Endothelial cell of umbilical vein (primary cell): ENCODE measurements at places on chromosomes 1 and 21. TPM values are rescaled to one million over a fixed set of nuclear protein-coding genes. Genes with fewer than 3 reads are reported as not detected.

DNA sequence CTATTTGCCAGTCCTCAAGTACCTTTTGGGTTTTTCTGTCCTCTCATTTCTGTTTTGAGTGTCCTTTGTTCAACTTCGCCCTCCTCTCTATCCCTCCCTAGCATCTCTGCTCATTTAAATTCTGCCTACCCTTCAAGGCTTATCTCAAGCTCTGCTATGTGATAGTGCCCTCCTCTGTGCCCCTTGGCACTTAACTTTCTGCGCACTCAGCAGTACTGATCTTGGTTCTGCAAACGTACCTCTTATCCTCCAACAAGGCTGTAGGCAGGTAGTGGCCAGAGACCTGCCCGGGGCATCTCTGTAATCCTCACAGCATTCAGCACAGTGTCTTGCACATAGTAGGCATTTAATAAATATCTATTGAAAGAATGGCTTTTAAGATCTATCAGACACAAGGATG is 5.3 kb upstream of the IL20 start:
- DNase-seq, result no peak
- no peak overlapping the region for H3K27ac ChIP-seq
- H3K36me3 ChIP-seq, result no peaks in the 10 kb centered on the region
- H3K4me1 ChIP-seq, result no peaks in the 10 kb centered on the region

GRCh38 chr1:218666263-218666662 is 321.1 kb downstream of the TGFB2 start:
- H3K4me1 ChIP-seq, result peaks cover 2% of the 10 kb centered on the region
- H3K27ac ChIP-seq, result no peak overlapping the region
- no peaks in the 10 kb centered on the region for H3K27me3 ChIP-seq

GRCh38 chr1:226732856-226733291 is 6.2 kb downstream of the ITPKB start:
- no peak overlapping the region for H3K4me3 ChIP-seq
- no peak for DNase-seq
- H3K27ac ChIP-seq, result no peak overlapping the region
- no peaks in the 10 kb centered on the region for H3K27me3 ChIP-seq
- H3K36me3 ChIP-seq, result peaks cover 5% of the 10 kb centered on the region

GRCh38 chr1:201254625-201255478 is 28.5 kb upstream of the PKP1 start:
- DNase-seq, result peak; percentile 33
- H3K36me3 ChIP-seq, result no peaks in the 10 kb centered on the region
- no peak overlapping the region for H3K27ac ChIP-seq
- no peaks in the 10 kb centered on the region for H3K4me1 ChIP-seq
- peaks cover 2% of the 10 kb centered on the region for H3K27me3 ChIP-seq
- H3K4me3 ChIP-seq, result no peak overlapping the region

DNA sequence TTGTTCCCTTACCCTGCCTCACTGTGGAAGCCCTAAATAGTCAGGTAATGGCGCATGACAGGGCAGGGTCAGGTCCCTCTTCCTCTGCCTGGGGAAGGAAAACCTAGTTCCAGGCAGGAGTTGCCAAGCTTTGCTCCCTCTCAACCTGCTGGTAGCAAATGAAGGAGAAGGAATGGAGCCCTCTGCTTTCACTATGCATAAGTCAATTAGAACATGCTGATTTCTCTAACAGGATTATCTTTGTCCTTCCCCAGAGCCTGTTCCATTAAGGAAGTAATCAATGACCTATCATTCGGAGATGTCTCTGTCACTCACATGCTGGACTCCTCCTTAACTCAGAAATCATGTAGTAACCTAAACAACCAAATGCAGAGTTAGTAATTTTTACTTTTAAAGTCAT is 161.8 kb upstream of the NFIA start:
- H3K4me3 ChIP-seq, result no peak overlapping the region
- H3K36me3 ChIP-seq, result no peaks in the 10 kb centered on the region
- DNase-seq, result no peak
- no peak overlapping the region for H3K27ac ChIP-seq
- H3K27me3 ChIP-seq, result no peaks in the 10 kb centered on the region

DNA sequence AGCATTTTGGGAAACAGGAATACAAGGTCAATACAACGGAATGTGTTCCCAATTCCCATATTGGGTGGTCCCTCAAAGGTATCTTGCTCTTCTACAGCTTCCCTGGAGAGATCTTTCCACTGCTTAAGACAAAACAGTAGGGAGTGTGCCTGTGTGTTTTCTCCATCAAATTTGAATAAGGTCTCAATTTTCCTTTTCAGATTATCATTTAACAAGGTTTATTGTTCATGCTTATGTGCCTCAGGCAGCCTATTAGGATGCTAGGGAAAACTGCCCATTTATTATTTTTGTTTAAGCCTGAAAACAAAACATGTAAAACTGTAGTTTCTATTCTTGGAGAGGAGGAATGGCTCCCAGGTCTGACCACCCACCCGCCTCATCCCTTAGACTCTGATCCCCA is 622.7 kb downstream of the LMO4 start:
- H3K4me1 ChIP-seq, result peaks cover 3% of the 10 kb centered on the region
- no peak overlapping the region for H3K27ac ChIP-seq
- H3K27me3 ChIP-seq, result no peaks in the 10 kb centered on the region
- H3K36me3 ChIP-seq, result no peaks in the 10 kb centered on the region

- H3K4me3 ChIP-seq, result no peak overlapping the region
- no peak overlapping the region for H3K27ac ChIP-seq
- H3K36me3 ChIP-seq, result peaks cover 8% of the 10 kb centered on the region
- H3K27me3 ChIP-seq, result no peaks in the 10 kb centered on the region
- H3K4me1 ChIP-seq, result peaks cover 14% of the 10 kb centered on the region
Observed at GRCh38 chr21:45284456-45284741, 3.3 kb downstream of the POFUT2 start.

- H3K4me3 ChIP-seq, result no peak overlapping the region
- DNase-seq, result no peak
- H3K27me3 ChIP-seq, result no peaks in the 10 kb centered on the region
- peaks cover 3% of the 10 kb centered on the region for H3K36me3 ChIP-seq
Observed at GRCh38 chr1:229440851-229441537, 7.1 kb upstream of the ACTA1 start.

GRCh38 chr1:53728702-53729455 is 10.1 kb downstream of the GLIS1 start:
- no peaks in the 10 kb centered on the region for H3K4me1 ChIP-seq
- no peak overlapping the region for H3K4me3 ChIP-seq
- no peaks in the 10 kb centered on the region for H3K36me3 ChIP-seq
- DNase-seq, result no peak
- H3K27me3 ChIP-seq, result peaks cover 14% of the 10 kb centered on the region
- H3K27ac ChIP-seq, result no peak overlapping the region

- H3K4me3 ChIP-seq, result no peak overlapping the region
- DNase-seq, result peak; percentile 43
- no peak overlapping the region for H3K27ac ChIP-seq
- H3K4me1 ChIP-seq, result no peaks in the 10 kb centered on the region
Observed at GRCh38 chr1:22341791-22342605, 109.7 kb upstream of the ZBTB40 start.

- H3K4me1 ChIP-seq, result peaks cover 22% of the 10 kb centered on the region
- H3K27me3 ChIP-seq, result no peaks in the 10 kb centered on the region
- peaks cover 38% of the 10 kb centered on the region for H3K36me3 ChIP-seq
- H3K4me3 ChIP-seq, result no peak overlapping the region
- DNase-seq, result no peak
- H3K27ac ChIP-seq, result no peak overlapping the region
Observed at GRCh38 chr1:206447792-206448191, 22.5 kb upstream of the IKBKE start.

GRCh38 chr1:157438613-157439012 is 113.7 kb downstream of the FCRL5 start:
- no peaks in the 10 kb centered on the region for H3K27me3 ChIP-seq
- H3K4me3 ChIP-seq, result no peak overlapping the region
- no peak overlapping the region for H3K27ac ChIP-seq
- no peaks in the 10 kb centered on the region for H3K36me3 ChIP-seq

GRCh38 chr1:15522551-15522950 is 1.5 kb downstream of the CASP9 start:
- H3K27ac ChIP-seq, result no peak overlapping the region
- no peaks in the 10 kb centered on the region for H3K36me3 ChIP-seq
- no peak overlapping the region for H3K4me3 ChIP-seq
- DNase-seq, result no peak
- no peaks in the 10 kb centered on the region for H3K27me3 ChIP-seq
- H3K4me1 ChIP-seq, result peaks cover 21% of the 10 kb centered on the region

DNA sequence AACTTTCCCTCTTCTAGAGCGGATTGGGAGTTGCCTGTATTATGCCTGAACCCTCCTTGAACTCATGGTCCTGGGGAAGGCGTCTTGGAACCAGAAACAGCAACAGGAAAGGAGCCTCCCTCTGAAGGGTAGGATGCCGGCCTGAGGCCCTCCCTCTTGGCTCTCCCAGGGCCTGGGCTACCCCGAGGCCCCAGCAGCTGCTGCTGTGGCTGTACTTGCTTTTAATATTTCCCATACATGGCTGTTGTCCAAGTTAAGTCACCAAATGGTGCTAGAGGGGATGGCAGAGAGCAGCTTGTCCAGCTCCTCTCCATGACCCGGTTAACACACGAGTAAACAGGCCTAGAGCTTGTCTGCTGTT is 10.5 kb downstream of the CHRNB2 start:
- H3K4me3 ChIP-seq, result no peak overlapping the region
- H3K27me3 ChIP-seq, result no peaks in the 10 kb centered on the region
- peaks cover 28% of the 10 kb centered on the region for H3K36me3 ChIP-seq
- H3K4me1 ChIP-seq, result peaks cover 3% of the 10 kb centered on the region

- H3K4me1 ChIP-seq, result peaks cover 8% of the 10 kb centered on the region
- peak overlapping the region; percentile 56 for H3K4me3 ChIP-seq
- DNase-seq, result peak; percentile 83
- no peaks in the 10 kb centered on the region for H3K36me3 ChIP-seq
Observed at GRCh38 chr1:7953850-7954609, 7.5 kb upstream of the PARK7 start.

DNA sequence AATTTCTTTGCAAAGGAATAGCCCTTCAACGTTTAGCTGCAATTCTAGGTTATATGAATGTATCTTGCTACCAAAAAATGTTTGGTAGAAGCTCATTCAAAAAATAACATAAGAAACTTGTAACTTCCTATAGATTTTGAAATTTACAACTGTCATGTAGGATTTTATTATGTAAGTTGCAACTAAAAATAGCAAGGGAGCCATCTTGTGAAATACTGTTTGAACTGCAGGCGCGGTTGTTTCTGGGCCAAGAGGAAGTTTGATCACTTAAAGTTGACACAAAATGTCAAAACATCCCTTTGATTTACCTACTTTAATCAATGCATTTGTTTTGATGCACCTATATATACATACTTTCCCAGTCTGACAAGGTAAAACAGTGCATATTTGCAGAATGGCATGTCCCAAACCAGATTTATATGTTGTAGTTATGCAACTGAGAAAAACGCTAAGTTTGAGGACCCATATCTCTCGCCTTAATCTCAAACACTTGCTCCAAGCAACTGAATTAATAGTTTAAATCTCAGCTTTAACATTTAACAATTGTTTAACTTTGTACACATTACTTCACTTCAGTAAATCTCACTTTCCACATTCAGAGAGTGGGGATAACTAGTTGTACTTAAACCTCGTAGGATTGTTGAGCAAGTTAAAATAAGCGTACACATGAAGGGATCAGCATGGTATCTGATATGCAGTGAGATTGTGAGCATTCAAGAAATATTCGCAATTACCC is 63.9 kb downstream of the KCNK2 start:
- H3K27me3 ChIP-seq, result no peaks in the 10 kb centered on the region
- H3K27ac ChIP-seq, result no peak overlapping the region
- no peaks in the 10 kb centered on the region for H3K36me3 ChIP-seq
- H3K4me3 ChIP-seq, result no peak overlapping the region
- H3K4me1 ChIP-seq, result no peaks in the 10 kb centered on the region
- DNase-seq, result peak; percentile 55

GRCh38 chr1:117591252-117591651 is 14.6 kb upstream of the TENT5C start:
- DNase-seq, result no peak
- no peak overlapping the region for H3K27ac ChIP-seq
- no peaks in the 10 kb centered on the region for H3K4me1 ChIP-seq
- no peak overlapping the region for H3K4me3 ChIP-seq
- no peaks in the 10 kb centered on the region for H3K27me3 ChIP-seq

DNA sequence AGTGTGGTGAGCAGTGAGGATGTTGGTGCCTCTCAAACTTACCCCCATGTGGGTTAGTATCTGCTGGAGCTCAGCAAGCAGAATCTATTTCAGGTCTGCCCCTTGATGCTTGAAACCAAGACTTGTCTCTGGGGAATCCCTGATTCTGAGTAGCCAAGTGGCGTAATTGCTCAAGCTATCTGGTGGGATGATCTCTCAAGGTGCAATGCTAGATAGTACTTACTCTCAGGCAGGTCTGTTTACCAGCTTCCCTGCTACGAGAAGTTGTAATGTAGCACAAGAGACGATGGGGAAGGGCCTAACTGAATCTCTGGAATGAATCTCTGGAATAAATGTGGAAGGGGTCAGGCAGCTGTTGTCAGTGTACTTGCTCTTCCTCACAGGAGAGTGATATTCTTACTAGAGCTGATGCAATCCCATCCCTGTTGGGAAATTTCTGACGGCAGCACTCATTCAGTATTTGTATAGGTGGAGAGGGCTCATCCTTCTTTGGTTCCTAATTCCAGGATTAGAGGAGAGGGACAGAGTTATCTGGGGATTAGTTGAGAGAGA is 65.4 kb downstream of the MACF1 start:
- H3K27ac ChIP-seq, result no peak overlapping the region
- H3K4me3 ChIP-seq, result no peak overlapping the region
- DNase-seq, result no peak
- H3K36me3 ChIP-seq, result peaks cover 4% of the 10 kb centered on the region
- peaks cover 22% of the 10 kb centered on the region for H3K4me1 ChIP-seq

The OR2T35 gene
- polyA plus RNA-seq, result not detected in 2 replicates

The AIRE gene
- polyA plus RNA-seq, result 0.04 and 0.05 TPM in 2 replicates

The ETV3 gene
- 5.9 and 6.8 TPM in 2 replicates for polyA plus RNA-seq

The TMEM53 gene
- polyA plus RNA-seq, result 16.5 and 24.7 TPM in 2 replicates

The SGIP1 gene
- polyA plus RNA-seq, result 30.4 and 30.9 TPM in 2 replicates

The CTSK gene
- 18.5 and 20.3 TPM in 2 replicates for polyA plus RNA-seq

The SPATA45 gene
- not detected in 2 replicates for polyA plus RNA-seq

The CLDN19 gene
- polyA plus RNA-seq, result not detected in 2 replicates

The CD101 gene
- 0.04 and 0.48 TPM in 2 replicates for polyA plus RNA-seq

The BCL2L15 gene
- 0.28 and 0.40 TPM in 2 replicates for polyA plus RNA-seq

The GPR61 gene
- not detected in 2 replicates for polyA plus RNA-seq

The TDRD10 gene
- 8.6 and 9.1 TPM in 2 replicates for polyA plus RNA-seq

The PGLYRP3 gene
- polyA plus RNA-seq, result not detected in 2 replicates

The ABCB10 gene
- 5.2 and 6.0 TPM in 2 replicates for polyA plus RNA-seq

The BARHL2 gene
- polyA plus RNA-seq, result not detected in 2 replicates

The S100A16 gene
- polyA plus RNA-seq, result 1,770 and 2,016 TPM in 2 replicates
